ENCODE measurements at places on chromosomes 4 and X. TPM values are rescaled to one million over a fixed set of nuclear protein-coding genes. Genes with fewer than 3 reads are reported as not detected.

GRCh38 chr4:152424977-152425376 lies 110.9 kb downstream of the FBXW7 start:
- no peak overlapping the region for H3K27ac ChIP-seq
- H3K4me3 ChIP-seq, result no peak overlapping the region
- peaks cover 8% of the 10 kb centered on the region for H3K4me1 ChIP-seq
- no peaks in the 10 kb centered on the region for H3K27me3 ChIP-seq
- H3K36me3 ChIP-seq, result peaks cover 24% of the 10 kb centered on the region

GRCh38 chr4:185016946-185017758 lies 1.1 kb upstream of the HELT start:
- H3K27ac ChIP-seq, result no peak overlapping the region
- peaks cover 92% of the 10 kb centered on the region for H3K27me3 ChIP-seq
- H3K4me1 ChIP-seq, result peaks cover 13% of the 10 kb centered on the region
- no peak for DNase-seq

DNA sequence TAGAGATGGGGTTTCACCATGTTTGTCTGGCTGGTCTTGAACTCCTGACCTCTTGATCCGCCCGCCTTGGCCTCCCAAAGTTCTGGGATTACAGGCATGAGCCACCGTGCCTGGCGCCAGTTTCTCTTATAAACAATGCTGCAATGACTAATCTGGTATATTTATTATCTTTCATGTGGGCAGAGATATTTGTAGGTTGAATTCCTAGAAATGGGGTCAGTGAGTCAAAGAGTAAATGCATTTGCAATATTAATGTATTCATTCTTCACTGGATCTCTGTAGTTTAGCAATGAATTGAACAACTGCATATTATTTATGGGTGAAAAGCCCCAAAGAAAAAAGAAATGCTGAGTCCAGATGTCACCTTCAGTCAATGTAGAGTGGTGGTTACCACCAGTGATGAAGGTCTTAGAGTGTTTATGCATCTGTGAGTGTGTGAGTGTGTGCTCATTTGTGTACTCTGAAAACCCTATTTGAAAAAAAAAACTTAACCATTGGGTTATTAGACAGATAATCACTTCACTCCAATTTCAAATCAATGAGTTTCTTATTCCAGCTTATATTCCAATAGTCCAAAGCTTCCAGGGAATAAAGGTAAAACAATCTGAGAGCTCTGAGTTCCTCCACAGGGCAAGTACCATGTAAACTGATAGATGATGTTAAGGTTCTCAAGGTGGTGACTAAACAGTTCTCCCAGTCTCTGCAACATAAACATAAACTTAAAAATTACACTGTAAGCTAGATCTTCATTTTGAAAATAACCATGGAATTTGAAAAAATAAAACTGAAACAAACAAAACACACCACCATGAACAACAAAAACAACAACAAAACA lies 22.6 kb upstream of the CD38 start:
- H3K36me3 ChIP-seq, result peaks cover 7% of the 10 kb centered on the region
- DNase-seq, result no peak
- H3K4me3 ChIP-seq, result peak overlapping the region; percentile 80
- H3K4me1 ChIP-seq, result peaks cover 45% of the 10 kb centered on the region

The MAGEE1 gene
- 7.7 TPM for total RNA-seq

The CLCN4 gene
- total RNA-seq, result 0.25 TPM

- H3K4me1 ChIP-seq, result peaks cover 2% of the 10 kb centered on the region
- peaks cover 12% of the 10 kb centered on the region for H3K36me3 ChIP-seq
- no peaks in the 10 kb centered on the region for H3K27me3 ChIP-seq
- no peak for DNase-seq
- H3K4me3 ChIP-seq, result no peak overlapping the region
Observed at GRCh38 chr4:48639807-48640206, 140.3 kb downstream of the FRYL start.

DNA sequence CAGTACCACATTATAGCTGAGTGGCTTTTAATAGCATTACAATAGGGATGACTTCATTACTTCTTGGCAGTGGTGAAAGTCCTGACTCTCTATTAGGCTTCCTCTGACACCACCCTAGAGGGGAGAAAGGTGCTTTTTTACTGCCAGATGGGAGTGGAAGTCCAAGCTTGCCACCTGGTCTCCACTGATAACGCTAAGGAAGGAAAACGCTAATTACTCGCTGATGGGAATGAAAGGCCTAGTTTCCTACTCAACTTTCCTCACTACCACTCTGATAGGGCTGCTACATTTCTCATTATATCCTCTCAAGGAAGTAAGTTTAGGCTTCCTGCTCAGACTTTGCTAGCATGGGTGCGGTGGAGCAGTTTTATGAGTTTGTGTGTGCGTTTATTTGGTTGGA lies 62.3 kb upstream of the PAGE3 start:
- no peaks in the 10 kb centered on the region for H3K36me3 ChIP-seq
- no peak overlapping the region for H3K27ac ChIP-seq
- H3K4me1 ChIP-seq, result no peaks in the 10 kb centered on the region

DNA sequence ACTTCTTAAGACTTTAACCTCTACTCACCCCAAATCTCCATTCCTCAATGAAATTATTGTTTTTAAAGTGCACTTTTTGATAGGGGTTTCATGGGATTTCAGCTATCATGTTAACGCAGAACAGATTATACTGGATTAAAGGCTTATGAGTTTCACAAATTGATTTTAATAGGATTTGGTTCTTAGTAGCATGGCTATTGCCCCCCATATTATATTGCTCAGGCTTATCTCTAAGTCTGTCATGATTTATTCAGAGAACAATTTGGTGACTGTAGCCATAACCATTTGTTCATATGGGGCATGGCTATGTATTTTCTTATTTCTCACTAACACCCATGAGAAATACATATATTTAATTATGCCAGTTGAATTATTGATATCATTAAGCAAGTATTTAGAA lies 57.0 kb downstream of the MND1 start:
- H3K4me3 ChIP-seq, result no peak overlapping the region
- no peak for DNase-seq
- peaks cover 7% of the 10 kb centered on the region for H3K4me1 ChIP-seq
- no peaks in the 10 kb centered on the region for H3K27me3 ChIP-seq
- H3K36me3 ChIP-seq, result peaks cover 45% of the 10 kb centered on the region

DNA sequence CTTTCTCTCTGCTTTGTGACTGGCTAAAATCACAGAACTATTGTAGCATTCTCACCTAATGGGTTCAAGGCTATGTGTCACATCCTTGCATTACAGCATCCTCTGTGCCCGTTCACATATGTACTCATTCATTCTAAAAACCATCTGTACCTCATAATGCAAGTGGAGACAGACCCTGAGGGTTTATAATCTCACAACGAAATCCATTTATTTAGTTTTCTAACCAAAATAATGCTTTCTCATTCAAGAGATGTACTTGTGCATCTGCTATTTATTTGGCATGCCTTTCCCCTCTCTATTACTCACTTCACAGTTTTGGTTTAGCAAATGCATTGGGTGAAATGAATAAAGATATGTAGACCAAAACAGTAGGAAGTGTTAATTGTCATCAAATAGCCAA lies 261.5 kb downstream of the DCHS2 start:
- no peaks in the 10 kb centered on the region for H3K36me3 ChIP-seq
- H3K27me3 ChIP-seq, result peaks cover 11% of the 10 kb centered on the region
- H3K4me1 ChIP-seq, result no peaks in the 10 kb centered on the region
- H3K4me3 ChIP-seq, result no peak overlapping the region
- no peak for DNase-seq

GRCh38 chr4:41579043-41579442 lies 41.1 kb downstream of the LIMCH1 start:
- H3K4me3 ChIP-seq, result no peak overlapping the region
- no peaks in the 10 kb centered on the region for H3K4me1 ChIP-seq

- no peak for DNase-seq
- no peaks in the 10 kb centered on the region for H3K27me3 ChIP-seq
- no peaks in the 10 kb centered on the region for H3K36me3 ChIP-seq
- H3K4me3 ChIP-seq, result no peak overlapping the region
- peaks cover 8% of the 10 kb centered on the region for H3K4me1 ChIP-seq
- H3K27ac ChIP-seq, result no peak overlapping the region
Observed at GRCh38 chr4:6961496-6962210, 52.0 kb downstream of the TBC1D14 start.

DNA sequence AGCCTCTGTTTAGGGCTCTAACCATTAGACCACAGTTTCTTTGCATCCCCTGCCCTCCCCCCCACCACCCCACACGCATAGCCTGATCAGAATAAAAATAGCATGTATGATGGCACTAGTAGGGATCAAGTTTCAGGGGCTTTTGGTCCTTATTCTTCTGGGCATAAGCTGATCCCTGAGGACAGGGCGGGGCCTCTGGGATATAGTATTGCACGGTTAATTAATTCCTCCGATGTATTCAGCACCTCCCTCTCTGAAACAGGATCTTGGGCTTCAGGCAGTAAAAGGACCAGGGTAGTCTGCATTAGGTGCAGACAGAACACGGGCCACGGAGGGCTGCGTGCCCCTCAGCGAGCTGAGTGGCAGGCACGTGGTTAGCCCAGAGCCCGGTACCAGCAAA lies 57.1 kb downstream of the ELF4 start:
- H3K27ac ChIP-seq, result no peak overlapping the region
- no peaks in the 10 kb centered on the region for H3K27me3 ChIP-seq
- H3K4me3 ChIP-seq, result no peak overlapping the region
- H3K36me3 ChIP-seq, result peaks cover 3% of the 10 kb centered on the region
- H3K4me1 ChIP-seq, result peaks cover 1% of the 10 kb centered on the region

DNA sequence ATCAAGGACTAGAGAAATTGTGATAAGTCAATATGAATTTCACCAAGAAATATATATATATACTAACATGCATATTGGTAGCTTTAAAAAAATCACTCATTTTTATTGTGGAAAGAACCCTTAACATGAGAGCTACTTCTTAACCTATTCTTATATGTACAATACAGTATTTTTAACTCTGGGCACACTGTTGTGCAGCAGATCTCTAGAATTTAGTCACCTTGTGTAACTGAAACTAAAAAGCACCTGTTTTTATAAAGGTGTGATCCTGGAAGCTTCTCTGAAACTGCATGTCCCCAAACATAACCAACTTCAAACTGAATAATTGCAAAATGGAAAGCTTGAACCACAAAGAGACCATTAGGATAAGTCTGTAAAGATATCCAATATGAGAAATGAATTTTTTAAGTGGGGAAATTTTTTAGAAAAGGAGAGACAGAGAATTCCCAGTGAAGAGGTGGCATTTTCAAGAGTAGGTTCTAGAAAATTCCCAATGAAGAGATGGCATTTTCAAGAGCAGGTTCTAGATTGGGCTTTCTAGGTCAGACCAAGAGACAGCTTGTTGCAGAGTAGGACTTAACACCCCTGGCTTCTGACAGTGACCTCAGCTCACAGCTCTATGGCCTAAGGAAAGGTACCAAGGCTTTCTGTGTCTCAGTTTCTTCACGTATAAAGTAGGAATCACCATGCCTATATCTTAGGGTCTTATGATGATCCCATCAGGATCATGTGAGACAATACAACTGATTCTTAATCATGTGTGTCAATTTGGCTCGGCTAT lies 22.0 kb upstream of the PPARGC1A start:
- H3K4me3 ChIP-seq, result no peak overlapping the region
- DNase-seq, result no peak
- no peaks in the 10 kb centered on the region for H3K36me3 ChIP-seq
- H3K27ac ChIP-seq, result no peak overlapping the region
- H3K4me1 ChIP-seq, result no peaks in the 10 kb centered on the region
- peaks cover 2% of the 10 kb centered on the region for H3K27me3 ChIP-seq

GRCh38 chrX:10482261-10482660 lies 138.1 kb downstream of the MID1 start:
- DNase-seq, result no peak
- H3K4me1 ChIP-seq, result no peaks in the 10 kb centered on the region
- H3K27ac ChIP-seq, result no peak overlapping the region

DNA sequence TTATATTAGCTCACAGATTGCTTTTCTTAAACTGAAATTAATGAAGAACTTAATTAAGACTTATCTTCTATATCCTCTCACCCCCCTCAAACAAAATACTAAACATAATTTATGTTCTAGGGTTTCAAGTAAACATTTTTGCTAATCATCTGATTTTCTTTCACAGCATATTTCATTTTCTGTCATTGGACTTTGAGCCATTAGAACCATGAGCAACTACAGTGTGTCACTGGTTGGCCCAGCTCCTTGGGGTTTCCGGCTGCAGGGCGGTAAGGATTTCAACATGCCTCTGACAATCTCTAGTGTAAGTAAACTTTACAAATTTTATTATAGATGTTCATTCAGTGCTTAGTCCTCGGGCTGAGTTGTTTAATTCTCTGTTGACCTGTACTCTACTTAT lies 3.3 kb downstream of the PDLIM5 start:
- no peak overlapping the region for H3K4me3 ChIP-seq
- DNase-seq, result no peak
- H3K4me1 ChIP-seq, result peaks cover 15% of the 10 kb centered on the region
- peaks cover 12% of the 10 kb centered on the region for H3K36me3 ChIP-seq

The CCNQ gene
- 19.7 TPM for total RNA-seq

GRCh38 chr4:182056866-182057265 lies 186.3 kb upstream of the TENM3 start:
- DNase-seq, result no peak
- H3K27me3 ChIP-seq, result no peaks in the 10 kb centered on the region
- no peak overlapping the region for H3K4me3 ChIP-seq
- no peaks in the 10 kb centered on the region for H3K4me1 ChIP-seq

- no peak for DNase-seq
- no peaks in the 10 kb centered on the region for H3K36me3 ChIP-seq
- H3K27ac ChIP-seq, result no peak overlapping the region
- no peaks in the 10 kb centered on the region for H3K4me1 ChIP-seq
- H3K27me3 ChIP-seq, result no peaks in the 10 kb centered on the region
- no peak overlapping the region for H3K4me3 ChIP-seq
Observed at GRCh38 chr4:86855572-86855971, 6.4 kb upstream of the SLC10A6 start.

The GLRA3 gene
- not detected for total RNA-seq

GRCh38 chrX:41084044-41084892 lies 977 bp upstream of the USP9X start:
- H3K4me1 ChIP-seq, result peaks cover 11% of the 10 kb centered on the region
- peak overlapping the region; percentile 88 for H3K4me3 ChIP-seq
- peak; percentile 93 for DNase-seq
- H3K27me3 ChIP-seq, result no peaks in the 10 kb centered on the region
- peaks cover 4% of the 10 kb centered on the region for H3K36me3 ChIP-seq

The ATP8A1 gene
- total RNA-seq, result 55.3 TPM

- DNase-seq, result no peak
- no peaks in the 10 kb centered on the region for H3K4me1 ChIP-seq
- H3K36me3 ChIP-seq, result peaks cover 40% of the 10 kb centered on the region
- no peak overlapping the region for H3K27ac ChIP-seq
- H3K27me3 ChIP-seq, result no peaks in the 10 kb centered on the region
Observed at GRCh38 chr4:121669163-121669550, 27.6 kb downstream of the ANXA5 start.

GRCh38 chr4:4326166-4326565 lies 36.1 kb downstream of the ZBTB49 start:
- DNase-seq, result no peak
- no peaks in the 10 kb centered on the region for H3K36me3 ChIP-seq
- H3K4me1 ChIP-seq, result peaks cover 2% of the 10 kb centered on the region
- peaks cover 4% of the 10 kb centered on the region for H3K27me3 ChIP-seq
- H3K4me3 ChIP-seq, result no peak overlapping the region

DNA sequence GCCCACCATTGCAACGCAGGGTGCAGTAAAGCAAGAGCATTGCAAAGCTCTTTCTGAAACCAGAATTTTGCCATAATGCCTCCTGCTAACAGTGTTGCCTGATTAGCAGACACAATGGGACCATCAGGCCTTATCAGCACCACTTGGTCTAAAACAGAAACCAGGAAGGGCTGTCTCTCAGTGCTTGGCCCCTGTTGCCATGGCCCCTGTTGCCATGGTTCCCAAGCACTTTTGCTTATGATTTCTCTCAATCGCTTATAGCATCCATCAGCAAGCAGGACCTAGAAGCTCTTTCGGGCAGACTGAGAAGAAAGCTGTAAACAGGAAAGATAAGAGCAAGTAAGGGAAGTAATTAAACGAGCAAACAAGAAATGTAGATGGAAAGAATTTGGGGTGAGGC lies 36.8 kb downstream of the RTL5 start:
- H3K27me3 ChIP-seq, result peaks cover 51% of the 10 kb centered on the region
- no peak for DNase-seq
- H3K27ac ChIP-seq, result no peak overlapping the region

The SRPX2 gene
- total RNA-seq, result not detected

The ITM2A gene
- 84.6 TPM for total RNA-seq

Measured in activated naive CD8-positive, alpha-beta T cell treated with anti-CD3 and anti-CD28 coated beads, Interleukin-2, amount 10 ng/mL, durations not matched to agents 7 days and 5 days (primary cell).